ENCODE measurements at places on chromosomes 5 and 9.

DNA sequence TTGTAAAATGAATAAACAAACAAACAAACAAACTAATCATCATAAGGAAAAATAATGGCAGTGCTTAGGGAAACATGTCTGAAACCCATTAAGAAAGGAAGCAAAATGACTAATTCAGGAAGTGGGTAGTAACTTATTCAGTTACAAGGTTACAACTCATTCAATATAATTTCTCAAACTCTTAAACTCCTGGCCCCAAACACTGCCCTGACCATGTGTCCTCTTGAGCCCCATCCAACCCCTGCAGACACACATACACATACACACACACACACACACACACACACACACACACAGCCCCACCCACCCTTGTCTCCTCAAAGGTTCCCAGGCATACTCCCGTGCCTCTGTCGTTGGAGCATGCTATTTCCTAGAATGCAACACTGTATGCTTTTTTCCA is 193.9 kb downstream of the SEC61B start:
- peak; percentile 78 for DNase-seq

DNA sequence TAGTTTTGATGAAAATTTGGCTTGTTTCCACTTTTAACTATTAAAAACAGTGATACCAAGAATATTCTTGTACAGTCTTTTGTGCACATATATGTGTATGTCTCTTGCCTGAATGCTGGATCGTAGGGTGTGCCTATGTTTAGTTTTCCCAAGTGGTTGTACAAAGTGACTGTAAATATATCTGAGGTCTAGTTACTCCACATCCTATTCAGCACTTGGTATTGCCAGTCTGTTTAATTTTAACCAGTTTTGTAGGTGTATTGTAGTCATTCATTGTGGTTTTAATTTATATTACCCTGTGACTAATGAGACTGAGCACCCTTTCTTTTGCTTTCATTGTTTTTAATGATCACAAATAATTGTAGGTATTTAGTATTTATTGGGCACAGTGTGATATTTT is 17.8 kb downstream of the RCL1 start:
- no peak for DNase-seq

DNA sequence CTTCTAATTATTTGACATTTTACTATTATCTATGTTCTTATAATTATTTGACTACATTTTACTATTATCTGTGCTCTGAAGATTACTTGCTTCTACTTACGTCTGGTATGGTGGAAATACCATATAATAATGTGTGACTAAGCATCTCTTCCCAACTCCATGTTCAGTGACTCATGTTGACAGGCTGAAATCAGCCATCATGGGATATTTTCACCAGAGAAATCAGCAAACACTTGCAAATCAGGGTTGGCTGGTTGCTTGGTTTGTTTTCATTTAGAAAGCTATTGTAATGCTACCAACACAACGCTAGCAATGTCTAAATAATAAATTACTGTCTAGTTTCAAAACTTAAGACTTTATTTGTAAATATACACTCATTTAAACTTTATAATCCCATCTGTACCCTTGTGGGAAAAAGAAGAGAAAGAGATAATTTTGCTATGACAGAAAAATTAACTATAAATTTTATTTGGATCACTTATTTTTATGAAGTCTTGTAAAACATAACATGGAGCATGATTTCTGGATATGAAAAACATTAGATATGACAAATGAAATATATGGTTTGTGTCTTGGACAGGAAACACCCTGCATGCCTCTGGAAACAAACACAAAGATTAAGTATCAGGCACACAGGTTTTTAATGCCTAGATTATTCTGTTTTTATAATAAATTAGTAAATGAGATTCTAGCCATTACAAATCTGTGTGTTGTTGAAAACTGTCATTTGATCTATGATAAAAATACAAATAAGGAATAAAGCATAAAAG is 337.6 kb downstream of the BNC2 start:
- peak; percentile 76 for DNase-seq

GRCh38 chr9:123089040-123089439 is 55.6 kb downstream of the GPR21 start:
- DNase-seq: no peak

- DNase-seq: peak; percentile 48
These were observed 760 bp downstream of the NPR3 start for GRCh38 chr5:32711681-32712480.

- no peak for DNase-seq
These were observed 37.1 kb downstream of the FBXW11 start for GRCh38 chr5:171969288-171969880.

GRCh38 chr5:88691230-88691582 is 191.8 kb downstream of the MEF2C start:
- DNase-seq: no peak

- no peak for DNase-seq
These were observed 48.9 kb downstream of the FAM174A start for GRCh38 chr5:100584069-100584468.

GRCh38 chr5:171050916-171051315 is 189.1 kb downstream of the RANBP17 start:
- DNase-seq: no peak

DNA sequence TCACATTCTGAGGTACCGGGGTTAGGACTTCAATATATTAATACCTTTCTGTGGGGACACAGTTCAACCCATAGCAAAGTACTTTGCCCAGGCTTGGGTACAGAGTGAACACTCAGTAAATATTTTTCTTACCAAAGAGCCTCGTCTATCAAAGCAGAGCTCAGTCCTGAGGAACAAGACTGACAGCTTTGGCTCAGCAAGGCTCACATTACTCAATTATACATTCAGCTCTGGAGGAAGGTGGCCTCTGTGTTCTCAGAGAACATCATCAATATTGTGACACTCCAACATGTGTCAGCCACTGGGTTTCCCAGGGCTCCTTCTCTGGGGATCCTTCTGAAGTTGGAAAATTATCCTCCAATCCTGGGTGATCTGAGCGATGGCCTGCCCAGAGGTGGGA is 186.4 kb downstream of the NMUR2 start:
- DNase-seq: no peak

- DNase-seq: peak; percentile 13
These were observed 383.4 kb downstream of the ENC1 start for GRCh38 chr5:74257060-74257527.

DNA sequence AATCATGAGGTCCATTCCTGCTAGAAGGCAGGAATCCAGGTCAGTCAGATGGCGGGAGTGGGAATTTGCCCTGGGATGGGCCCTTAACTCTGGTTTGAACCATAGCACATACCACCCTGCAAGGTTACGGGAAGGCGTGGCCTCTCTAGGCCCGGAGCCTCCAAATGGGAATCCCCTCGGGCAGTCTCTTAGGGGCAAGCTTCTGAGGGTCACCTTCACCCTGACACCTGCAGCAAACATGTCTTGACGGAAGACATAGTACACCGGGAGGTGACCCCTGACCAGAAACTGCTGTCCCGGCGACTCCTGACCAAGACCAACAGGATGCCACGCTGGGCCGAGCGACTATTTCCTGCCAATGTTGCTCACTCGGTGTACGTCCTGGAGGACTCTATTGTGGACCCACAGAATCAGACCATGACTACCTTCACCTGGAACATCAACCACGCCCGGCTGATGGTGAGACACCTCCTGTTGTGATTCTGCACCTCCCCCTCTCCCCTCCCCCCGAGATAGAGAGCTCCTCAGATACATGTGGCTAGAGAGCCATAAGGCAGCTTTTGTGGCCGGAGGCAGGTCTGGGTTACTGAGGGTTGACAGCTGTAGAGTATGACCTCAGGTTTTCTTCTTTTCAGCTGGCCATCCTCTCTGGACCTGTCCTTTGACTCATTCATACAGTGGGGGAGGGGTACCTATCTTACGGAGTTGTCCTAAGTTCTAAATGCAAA is 957 bp downstream of the PRELID1 start:
- DNase-seq: no peak

All from foreskin fibroblast (primary cell).